Bronchial epithelial cell (primary cell): ENCODE measurements at places on chromosomes 6 and 20. TPM values are rescaled to one million over a fixed set of nuclear protein-coding genes. Genes with fewer than 3 reads are reported as not detected.
A peak's percentile ranks its signal among the peaks of the same experiment; 100 is the strongest.

- no peak for DNase-seq
These were observed 10.2 kb downstream of the BNIP5 start for GRCh38 chr6:36326356-36326995.

GRCh38 chr6:134267917-134268361 is 50.0 kb downstream of the SGK1 start:
- DNase-seq = peak; percentile 27

GRCh38 chr6:14924126-14925024 is 321.5 kb upstream of the JARID2 start:
- DNase-seq = no peak

- no peak for DNase-seq
These were observed 9.9 kb downstream of the CCDC167 start for GRCh38 chr6:37489697-37490336.

GRCh38 chr20:8299921-8300320 is 167.9 kb downstream of the PLCB1 start:
- peak; percentile 8 for DNase-seq

GRCh38 chr6:39153766-39154397 is 38.9 kb upstream of the SAYSD1 start:
- no peak for DNase-seq

DNA sequence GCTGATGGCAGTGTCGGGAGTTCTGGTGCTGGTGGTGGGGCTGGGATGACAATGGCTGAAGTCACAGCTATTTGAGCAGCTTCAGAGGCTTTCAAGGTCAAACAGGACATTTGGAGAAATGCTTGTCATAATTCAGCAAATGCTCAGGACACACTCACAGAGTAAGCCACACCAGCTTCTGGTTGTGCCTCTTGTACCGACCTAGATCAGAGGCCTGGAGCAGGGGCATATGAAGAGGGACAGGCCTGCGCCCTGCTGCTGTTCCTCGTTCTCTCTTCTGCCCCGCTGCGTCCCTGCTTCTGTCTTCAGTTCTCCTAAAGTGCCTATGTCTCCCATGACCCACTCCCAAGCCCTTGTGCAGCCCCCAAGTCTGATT is 893 bp upstream of the PGC start:
- DNase-seq = no peak

- DNase-seq = no peak
These were observed 120.8 kb upstream of the BCLAF1 start for GRCh38 chr6:136410201-136411024.

The HLA-G gene
- 4.9 and 13.2 TPM in 2 replicates for total RNA-seq

The OR12D3 gene
- total RNA-seq = not detected in 2 replicates

The POU5F1 gene
- total RNA-seq = 0.53 and 1.3 TPM in 2 replicates

The SAMHD1 gene
- total RNA-seq = 1.8 and 2.2 TPM in 2 replicates

The KCNQ5 gene
- 0.38 and 2.1 TPM in 2 replicates for total RNA-seq

The TREML1 gene
- total RNA-seq = not detected in 2 replicates
